NT2/D1 (cell line): ENCODE measurements at places on chromosomes 7 and 10.

DNA sequence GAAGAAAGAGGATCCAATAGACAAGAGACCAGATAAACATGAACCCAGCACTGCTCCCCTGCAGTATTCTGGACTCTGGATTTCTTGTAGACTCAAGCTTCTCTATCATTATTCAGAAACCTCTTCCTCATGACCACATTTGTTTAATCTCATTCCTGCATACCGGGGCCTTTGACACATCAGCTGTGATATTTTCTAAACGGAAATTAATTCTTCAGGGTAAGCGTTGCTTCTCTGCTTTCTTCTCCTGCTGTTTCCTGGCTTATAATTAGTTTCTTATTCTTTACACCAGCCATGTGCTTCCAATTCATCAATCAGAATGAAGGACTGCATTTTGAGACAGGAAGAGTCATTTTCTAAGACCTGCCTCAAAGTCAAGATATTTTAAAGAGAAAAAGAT is 54.2 kb upstream of the TARP start:
- no peak for DNase-seq

DNA sequence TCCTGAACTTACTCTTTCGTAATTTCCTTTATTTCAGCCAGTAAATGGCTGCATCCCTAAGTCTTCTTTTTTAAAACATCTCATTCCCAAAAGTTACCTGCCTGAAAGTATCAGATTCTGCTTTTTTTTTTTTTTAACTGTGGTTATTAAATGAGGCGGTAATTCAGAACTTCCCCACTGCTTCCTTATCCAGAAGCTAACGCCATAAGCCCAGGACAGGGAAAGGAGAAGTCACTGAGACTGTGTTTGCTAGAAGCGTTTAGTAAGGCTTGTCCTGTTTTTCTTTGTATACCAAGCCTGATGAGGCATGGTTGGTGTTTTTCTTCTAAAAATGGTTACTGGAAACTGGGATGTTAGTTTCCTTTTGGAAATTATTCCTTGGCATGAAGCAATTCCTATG is 197.8 kb downstream of the CELF2 start:
- DNase-seq: no peak

- DNase-seq: no peak
Observed at GRCh38 chr10:124193309-124193696, 99.9 kb upstream of the CHST15 start.

DNA sequence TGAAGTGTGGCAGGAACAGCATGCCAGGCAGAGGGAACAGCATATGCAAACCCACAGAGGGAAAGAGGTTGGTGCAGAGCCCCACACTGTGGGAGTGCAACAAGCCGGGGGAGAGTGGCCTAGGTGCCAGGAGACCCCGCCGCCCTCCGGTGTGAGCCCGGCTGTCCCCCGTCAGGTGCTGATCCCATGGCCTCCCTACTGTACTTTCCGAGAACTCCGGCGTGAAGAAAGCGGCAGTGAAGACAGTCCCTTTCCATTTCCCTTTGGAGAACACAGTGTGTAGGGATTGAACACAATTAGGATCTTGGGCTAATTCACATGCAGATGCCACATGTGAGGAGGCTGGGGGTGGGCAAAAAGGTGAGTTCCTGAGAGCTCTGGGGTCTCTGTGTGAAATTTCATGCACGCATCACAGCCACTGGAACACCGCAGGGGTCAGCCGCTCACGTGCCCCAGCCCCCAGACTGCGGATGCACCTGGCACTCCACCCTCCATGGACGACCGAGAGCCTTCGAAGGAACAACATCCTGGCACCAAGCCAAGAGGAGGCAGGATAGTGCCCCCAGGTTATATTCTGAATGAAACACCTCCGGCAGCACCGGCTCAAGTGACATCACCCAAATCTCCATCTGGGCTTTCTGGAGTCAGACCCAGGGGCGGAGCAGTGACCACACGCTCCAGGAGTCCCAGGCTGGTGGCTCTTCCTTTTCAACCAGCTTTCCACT is 82.1 kb upstream of the PPP2R2D start:
- DNase-seq: no peak

- no peak for DNase-seq
Observed at GRCh38 chr10:31847515-31847914, 81.1 kb downstream of the ARHGAP12 start.

DNA sequence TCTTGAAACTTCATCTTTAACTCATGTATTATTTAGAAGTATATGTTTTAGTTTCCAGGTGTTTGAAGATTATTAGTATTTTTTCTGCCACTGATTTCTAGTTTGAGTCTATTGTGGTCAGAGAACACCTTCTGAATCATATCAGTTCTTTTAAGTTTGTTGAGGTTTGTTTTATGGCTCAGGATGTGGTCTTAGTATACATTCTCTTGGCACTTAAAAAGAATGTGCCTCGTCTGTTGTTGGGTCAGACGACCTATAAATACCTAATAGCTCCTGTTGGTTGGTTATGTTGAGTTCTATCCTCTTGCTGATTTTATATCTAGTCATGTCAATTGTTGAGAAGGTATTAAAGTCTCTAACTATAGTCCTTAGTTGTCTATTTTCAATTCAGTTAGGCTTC is 15.9 kb downstream of the TDRD1 start:
- DNase-seq: no peak

DNA sequence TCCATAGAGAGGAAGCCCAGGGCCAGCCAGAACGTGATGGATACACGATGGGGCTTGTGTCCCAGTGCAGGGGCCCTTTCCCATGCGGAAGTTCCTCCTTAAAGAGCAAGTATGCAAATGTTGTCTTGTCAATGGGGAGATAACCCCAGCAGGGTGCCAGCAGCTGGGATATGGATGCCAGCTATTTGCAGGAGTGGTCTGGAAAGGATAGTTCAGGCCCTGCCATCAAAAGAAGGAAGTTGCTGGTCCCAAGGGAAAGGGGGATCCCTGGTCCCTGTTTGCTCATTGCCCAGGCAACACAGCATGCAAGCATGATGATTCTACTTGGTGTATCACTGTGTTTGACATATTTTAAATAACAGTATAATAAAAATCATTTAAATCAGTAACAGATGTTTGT is 73.1 kb upstream of the HECW1 start:
- peak; percentile 56 for DNase-seq

GRCh38 chr10:60352105-60352504 is 37.6 kb downstream of the ANK3 start:
- DNase-seq: no peak

- no peak for DNase-seq
Observed at GRCh38 chr10:27801171-27801785, 55.7 kb upstream of the MKX start.

GRCh38 chr10:36583690-36584089 is 541.7 kb upstream of the ANKRD30A start:
- no peak for DNase-seq

- no peak for DNase-seq
Observed at GRCh38 chr7:150847536-150847935, 4.8 kb upstream of the AOC1 start.

DNA sequence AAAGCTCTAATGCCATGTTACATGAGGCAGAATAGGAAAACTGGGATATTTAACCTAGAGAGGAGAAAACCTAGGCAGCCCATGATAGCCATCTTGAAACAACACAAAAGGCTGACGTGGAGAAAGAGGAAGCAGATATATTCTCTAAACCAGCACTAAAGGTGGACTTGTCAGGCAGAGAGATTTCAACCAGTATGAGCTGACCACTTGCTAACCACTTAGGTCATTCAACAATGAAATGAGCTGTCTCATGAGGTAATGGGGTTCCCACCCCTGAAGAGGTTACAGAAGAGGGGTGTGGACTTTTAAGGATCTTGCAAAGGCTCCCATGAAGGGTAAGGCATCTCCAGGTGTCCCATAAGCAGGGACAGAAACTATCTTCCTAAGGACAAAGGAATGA is 26.8 kb upstream of the EGR2 start:
- DNase-seq: no peak

- DNase-seq: no peak
Observed at GRCh38 chr7:151717415-151717814, 159.5 kb downstream of the PRKAG2 start.

DNA sequence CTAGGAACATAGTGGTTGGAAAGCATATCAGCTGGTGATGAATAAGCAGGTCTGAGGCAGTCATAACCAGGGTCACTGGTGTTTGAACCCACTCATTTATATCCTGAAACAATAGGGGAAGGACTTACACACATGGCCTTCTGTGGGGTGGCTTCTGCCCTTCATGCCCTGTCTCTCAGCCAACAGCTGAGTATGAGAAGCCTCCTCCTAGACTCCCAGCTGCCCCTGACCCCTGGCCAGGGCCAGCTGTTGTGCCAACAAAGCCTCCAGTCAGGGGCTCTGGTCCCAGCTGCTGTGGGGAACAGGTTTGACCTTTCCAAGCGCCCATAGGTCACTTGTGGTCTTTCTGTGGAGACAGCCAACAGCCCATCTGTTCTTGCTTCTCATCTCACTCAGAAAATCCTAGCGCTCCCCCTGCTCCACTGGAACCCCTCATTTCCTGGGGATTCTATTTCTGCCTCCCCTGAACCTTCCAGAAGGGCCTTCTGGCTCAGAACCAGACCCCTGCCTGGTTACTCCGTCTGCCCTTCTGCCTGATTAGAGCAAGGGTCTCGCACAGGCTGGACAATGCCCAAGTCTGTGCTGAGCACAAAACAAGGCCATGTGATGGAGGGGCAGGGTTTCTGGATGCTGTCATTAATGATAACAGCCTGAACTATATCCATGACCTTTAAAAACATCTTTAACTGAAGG is 9.7 kb upstream of the PURB start:
- DNase-seq: no peak

GRCh38 chr10:130877126-130877525 is 434.4 kb downstream of the TCERG1L start:
- no peak for DNase-seq

GRCh38 chr7:130639388-130639787 is 29.2 kb downstream of the COPG2 start:
- DNase-seq: no peak

GRCh38 chr7:141533149-141533949 is 17.9 kb upstream of the AGK start:
- peak; percentile 90 for DNase-seq

DNA sequence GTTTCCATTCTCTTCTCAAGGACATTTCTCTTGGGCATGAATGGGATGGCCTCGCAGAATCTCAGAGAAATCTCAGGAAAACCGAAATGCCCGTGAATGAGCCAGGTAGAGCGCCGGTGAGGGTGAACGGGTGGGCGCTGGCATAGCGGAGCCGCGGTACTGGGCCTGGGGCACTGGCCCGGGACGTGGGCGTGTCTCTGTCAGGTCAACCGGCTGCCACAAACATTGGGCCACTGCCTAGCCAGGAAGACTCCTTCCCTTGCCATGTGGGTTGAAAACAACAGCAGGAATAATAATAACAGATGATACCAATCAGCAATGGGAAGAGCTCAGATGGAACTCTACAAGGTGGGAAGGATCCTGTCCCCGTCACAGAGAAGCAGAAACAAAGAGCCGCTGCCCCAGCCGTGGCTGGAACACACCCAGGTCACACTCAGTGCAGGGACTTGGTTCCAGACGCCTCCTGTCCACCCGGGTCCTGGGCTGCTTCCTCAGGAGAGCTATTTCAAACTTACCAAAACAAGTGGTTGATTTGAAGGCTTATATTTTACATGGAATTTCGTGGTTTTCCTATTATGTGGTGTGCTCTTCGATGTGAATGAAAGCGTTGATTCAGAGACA is 51.1 kb upstream of the EBF3 start:
- DNase-seq: no peak

- no peak for DNase-seq
Observed at GRCh38 chr10:17212802-17213221, 11.3 kb upstream of the TRDMT1 start.

DNA sequence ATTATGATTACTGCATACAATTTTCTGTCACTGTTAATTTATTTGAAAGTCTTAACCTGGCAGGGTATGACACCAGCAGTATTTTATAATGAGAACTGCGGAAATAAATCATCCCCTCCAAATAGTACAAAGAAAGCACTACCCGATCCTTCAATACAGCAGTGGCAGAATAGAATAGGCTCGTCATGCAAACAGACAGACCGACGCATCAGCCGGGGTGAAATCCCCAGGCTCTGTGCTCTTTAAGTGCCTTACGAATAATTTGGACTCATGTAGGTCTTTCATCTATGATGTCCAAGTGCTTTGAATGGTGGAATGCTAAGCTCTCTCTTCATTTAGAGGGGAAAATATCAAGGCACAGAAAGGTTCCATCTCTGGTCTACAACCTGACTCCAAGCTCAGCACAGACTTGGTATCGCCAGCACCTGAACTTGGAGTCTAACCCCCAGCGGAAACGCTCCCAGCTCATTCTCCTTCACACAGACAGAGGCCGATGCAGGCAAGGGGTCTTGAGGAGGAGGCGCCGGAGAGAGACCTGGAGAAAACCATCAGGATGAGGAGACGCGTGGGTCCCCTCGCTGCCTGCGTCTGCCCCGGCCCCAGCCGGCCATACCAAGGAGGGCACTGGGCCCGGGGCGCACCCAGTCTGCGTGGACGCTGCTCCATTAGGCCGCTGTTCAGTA is 568.1 kb upstream of the MKI67 start:
- DNase-seq: no peak

DNA sequence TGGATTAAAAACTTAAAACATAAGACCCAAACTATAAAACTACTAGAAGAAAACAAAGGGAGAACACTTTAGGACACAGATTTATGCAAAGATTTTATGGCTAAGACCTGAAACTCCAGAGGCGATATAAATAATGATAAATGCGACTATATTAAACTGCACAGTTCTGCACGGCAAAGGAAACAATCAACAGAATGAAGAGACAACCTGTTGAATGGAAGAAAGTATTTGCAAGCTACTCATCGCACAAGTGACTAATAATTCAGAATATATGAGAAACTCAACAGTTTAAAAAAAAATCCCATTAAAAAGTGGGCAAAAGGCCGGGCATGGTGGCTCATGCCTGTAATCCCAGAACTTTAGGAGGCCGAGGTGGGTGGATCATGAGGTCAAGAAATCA is 73.6 kb downstream of the JMJD1C start:
- DNase-seq: no peak
